ENCODE measurements at places on chromosomes 6 and 20.

GRCh38 chr6:3287976-3288707, 29.4 kb downstream of the PSMG4 start:
- no peak for DNase-seq

- DNase-seq: no peak
These were observed 11.7 kb downstream of the OSER1 start for GRCh38 chr20:44198872-44199271.

DNA sequence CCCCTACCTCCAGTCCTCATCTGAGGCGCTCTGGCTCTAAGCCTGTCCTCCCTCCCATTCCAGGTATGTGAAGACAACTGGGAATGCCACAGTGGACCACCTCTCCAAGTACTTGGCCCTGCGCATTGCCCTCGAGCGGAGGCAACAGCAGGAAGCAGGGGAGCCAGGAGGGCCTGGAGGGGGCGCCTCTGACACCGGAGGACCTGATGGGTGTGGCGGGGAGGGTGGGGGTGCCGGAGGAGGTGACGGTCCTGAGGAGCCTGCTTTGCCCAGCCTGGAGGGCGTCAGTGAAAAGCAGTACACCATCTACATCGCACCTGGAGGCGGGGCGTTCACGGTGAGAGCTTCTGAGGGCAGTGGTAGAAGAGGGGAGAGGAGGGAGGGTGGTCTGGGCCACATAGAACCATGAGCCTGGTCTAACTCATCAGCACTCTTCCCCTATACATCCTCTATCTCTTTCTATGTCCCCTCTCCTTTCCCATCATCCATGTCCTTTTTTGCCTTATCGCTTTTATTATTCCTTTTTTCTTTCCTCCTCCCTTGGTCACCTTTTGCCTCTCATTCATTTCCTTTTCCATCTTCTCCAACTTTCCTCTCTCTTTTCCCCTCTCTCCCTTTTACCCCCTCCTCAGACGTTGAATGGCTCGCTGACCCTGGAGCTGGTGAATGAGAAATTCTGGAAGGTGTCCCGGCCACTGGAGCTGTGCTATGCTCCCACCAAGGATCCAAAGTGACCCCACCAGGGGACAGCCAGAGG, 3.5 kb downstream of the RING1 start:
- no peak for DNase-seq

DNA sequence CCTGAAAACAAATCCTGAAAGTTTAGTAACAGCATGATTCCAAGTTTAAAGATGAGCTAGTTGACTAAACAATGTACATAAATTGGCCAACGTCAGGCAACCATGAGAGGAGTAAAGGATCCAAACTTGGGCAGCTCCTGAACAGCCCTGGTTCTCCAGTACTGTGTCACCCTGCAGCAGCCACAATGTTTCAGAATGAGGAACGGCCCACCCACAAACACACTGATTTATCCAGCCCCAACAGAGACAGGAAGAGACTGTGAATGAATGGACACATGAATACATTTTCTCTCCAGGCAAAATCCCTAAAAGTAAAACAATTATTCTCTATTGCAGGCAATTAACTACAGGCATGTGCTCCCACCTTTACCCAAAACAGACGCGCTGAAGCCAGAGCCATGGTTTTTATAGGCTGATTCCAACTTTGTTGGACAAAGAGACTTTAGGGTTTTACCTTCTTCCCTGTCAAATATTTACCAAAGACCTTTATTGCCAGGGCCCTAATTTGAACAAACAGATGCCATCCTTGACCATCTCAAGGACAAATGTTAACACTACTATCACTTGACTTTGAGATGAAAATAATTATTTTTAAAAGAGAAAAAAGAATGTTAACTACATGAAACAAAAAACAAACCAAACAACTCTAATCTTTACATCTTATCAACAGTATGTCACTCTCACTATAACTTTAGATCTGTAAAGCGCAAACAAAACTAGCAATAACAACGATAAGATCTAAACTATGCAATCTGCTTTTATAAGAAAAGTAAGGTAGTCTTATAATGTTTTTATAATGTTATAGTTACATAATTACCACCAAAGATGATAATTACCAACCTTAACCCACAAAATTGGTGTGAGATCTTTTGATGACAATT, 22.9 kb downstream of the CNKSR3 start:
- peak; percentile 51 for DNase-seq

GRCh38 chr20:44528309-44528708, 6.4 kb upstream of the SERINC3 start:
- no peak for DNase-seq

- no peak for DNase-seq
These were observed 697.4 kb downstream of the PTPRT start for GRCh38 chr20:42492290-42492689.

DNA sequence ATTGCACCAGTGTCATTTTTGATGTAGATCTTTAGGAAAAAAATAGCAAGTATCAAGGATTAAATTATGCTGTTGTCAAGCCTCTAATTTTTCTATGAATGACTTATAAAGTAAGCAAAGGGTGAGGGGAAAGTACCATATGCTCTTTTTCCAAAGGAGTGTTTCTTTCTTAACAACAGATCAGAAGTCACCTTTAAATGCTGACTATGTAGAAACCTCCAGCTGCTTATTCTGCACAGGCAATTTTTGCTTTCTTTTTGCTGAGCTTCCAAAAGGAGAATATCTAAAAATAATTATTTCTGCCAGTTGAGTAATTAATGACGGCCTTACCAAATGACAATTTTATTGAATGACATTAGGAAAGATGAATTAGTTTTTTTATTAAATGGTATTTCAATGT, 390.6 kb upstream of the MANEA start:
- DNase-seq: no peak

GRCh38 chr6:39102071-39102820, 12.7 kb downstream of the SAYSD1 start:
- DNase-seq: peak; percentile 98

DNA sequence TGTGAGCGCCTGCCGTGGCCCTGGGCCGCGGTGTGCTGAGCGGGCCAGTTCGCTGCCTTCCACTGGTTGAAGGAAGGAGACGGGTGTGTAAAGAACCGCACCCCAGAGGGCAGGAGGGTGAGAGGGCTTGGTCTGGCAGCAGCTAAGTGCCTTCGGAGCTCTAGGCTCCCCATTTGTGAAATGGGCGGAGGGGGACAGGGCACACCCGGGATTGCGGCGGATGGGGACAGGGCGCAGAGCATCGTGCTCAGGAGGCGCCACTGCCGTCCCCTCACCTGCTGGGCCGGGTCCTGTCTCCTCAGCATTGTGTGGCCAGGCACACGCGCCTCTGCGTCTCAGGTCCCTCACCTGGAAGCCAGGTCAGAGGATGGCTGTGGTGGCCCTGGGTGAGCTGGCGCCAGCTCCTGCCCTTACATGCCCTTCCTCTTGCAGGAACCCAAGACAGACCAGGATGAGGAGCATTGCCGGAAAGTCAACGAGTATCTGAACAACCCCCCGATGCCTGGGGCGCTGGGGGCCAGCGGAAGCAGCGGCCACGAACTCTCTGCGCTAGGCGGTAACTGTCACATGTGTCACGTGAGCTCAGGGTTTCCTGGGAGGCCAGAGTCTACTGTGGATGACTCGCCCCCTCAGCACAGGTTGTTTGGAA, 3.1 kb downstream of the ADRM1 start:
- no peak for DNase-seq

DNA sequence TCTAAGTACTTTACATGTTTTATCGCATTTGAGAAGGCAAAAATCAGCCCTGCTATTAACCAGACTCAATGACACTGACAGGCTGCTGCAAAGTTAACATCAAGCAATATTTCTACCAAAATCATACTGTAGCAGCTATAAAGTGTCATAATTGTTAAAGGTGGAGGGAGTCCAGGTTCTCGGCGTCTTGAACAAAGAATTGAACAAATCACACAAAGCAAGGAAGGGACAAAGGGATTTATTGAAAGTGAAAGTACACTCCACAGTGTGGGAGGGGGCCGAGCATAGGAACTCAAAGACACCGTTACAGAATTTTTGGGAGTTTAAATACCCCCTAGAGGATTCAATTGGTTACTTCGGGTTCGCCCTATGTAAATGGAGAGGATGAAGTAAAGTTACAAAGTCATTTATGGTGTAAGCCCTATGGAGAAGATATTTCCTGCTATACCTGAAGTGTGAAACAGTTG, 12.9 kb upstream of the ZNF391 start:
- peak; percentile 12 for DNase-seq

GRCh38 chr20:24458436-24458835, 11.0 kb upstream of the SYNDIG1 start:
- no peak for DNase-seq

DNA sequence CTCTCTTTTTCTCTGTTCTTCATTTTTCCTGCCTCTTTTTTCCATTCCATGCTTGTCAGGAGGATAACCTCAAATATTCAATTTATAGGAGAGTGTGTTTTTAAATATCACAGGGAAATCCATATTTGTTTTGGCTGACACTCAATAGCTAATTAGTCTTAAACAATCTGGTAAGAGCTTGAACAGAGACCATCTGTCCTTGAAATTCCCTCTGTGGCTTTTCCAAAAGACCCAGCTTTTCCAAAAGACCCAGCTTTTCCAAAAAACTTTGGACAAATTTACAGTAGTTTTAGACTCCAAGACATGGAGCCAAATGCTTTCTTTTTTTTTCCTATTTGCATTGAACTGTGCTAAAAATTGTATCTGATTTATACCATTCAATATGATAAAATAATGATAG, 127.4 kb upstream of the FAM83B start:
- DNase-seq: peak; percentile 4

DNA sequence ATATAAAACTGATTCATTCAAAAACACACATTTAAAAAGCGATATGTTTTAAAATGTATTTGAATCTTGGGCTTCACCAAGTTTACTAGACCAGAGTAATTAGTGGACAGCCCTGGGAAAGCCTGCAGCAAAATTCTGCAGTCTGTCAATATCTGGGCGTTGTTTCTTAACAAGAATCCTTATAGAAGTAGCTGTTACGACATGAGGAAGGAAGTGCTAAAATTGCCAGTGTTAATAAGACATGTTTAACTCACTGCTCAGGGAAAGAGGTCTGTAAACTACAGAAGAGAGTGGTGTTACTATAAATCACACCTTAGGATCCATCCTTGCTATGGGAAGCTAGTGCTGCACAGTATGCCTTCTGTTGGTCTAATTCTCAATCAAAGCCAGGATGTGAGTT, 120.6 kb downstream of the TBX18 start:
- DNase-seq: no peak

- no peak for DNase-seq
These were observed 138.1 kb downstream of the CD164 start for GRCh38 chr6:109243863-109244825.

DNA sequence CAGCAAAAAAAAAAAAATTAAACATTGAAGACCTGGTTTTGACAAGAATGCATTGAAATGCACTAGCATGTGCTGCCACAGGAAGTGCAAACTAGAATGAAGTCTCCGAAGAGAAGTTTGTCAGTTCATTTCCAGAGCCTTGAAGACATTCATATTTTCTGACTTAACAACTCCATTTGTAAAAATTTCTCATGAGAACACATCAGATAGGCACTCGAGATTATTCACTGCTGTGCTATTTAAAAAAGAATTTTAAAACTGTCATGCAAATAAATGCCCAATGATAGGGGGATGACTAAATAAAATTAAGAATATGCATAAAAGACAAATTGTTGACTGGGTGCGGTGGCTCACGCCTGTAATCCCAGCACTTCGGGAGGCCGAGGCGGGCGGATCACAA, 394.6 kb upstream of the JARID2 start:
- DNase-seq: no peak

DNA sequence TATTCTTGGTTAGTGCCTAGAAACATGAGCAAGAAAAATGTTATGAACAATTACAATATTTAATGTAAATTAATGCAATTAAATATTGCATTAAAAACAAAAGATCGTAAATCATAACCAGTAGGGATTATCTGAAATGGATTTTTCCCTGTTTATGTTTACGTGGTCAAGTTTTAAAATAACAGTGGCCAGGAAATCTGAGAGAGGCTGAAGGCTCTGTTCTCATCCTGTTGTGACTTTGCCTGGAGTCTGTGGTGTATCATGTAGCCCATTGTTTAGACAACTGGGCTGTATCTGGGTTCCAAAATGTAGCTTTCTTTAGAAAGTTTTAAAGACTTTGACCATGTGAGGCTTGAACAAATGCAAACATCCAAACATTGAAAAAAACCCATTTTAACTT, 2.4 kb downstream of the MYO6 start:
- peak; percentile 25 for DNase-seq

- no peak for DNase-seq
These were observed 491.3 kb upstream of the GJE1 start for GRCh38 chr6:141641406-141641805.

- no peak for DNase-seq
These were observed 950 bp downstream of the KCTD20 start for GRCh38 chr6:36443471-36444428.

GRCh38 chr6:41976794-41977484, 35.3 kb upstream of the CCND3 start:
- peak; percentile 64 for DNase-seq

GRCh38 chr6:162697872-162698403, 29.6 kb downstream of the PRKN start:
- DNase-seq: no peak

DNA sequence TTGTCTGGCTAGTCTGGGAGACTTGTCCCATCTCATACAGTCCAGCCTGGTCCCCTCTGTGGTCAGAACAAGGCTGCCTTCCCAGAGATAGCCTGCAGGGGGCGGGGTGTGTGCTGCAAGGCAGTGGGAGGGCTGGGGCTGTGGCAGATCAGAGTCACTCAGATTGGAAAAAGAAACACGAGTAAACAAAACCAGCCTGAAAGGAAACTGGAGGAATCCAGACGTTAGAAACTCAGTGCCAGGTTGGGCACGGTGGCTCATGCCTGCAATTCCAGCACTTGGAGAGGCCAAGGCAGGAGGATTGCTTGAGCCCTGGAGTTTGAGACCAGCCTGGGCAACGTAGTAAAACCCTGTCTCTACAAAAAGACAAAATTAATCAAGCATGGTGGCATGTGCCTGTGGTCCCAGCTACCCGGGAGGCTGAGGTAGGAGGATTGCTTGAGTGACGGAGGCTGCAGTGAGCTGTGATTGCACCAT, 20.2 kb downstream of the LEMD2 start:
- DNase-seq: peak; percentile 78

GRCh38 chr6:8182902-8183665, 80.7 kb upstream of the EEF1E1 start:
- no peak for DNase-seq

- DNase-seq: peak; percentile 42
These were observed 64.8 kb downstream of the UTRN start for GRCh38 chr6:144349690-144350527.

DNA sequence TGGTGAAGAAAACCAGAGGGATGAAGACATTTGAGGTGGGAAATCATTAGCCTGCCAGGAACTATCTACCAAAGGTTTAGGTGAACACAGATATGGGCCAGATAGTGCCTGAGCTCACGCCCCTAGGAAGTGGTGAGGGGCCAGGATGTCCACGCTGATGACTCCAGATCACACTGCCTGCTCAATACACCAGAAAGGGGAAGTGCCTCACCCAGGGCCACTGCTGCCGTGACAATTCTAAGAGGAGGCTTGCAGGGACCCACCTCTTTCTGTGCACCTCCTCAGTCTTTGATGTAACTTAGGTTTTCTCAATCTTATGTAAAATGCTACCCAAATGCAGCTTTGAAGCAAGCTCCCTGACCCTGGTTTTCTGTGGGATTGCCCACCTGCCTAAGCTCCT, 5.4 kb upstream of the RAB44 start:
- no peak for DNase-seq

Measured in fibroblast of lung (primary cell).